DMS79 treated with DMSO at 0.1 percent for 48 hours (cell line): ENCODE measurements at places on chromosomes 1 and 21.
A peak's percentile ranks its signal among the peaks of the same experiment; 100 is the strongest.

DNA sequence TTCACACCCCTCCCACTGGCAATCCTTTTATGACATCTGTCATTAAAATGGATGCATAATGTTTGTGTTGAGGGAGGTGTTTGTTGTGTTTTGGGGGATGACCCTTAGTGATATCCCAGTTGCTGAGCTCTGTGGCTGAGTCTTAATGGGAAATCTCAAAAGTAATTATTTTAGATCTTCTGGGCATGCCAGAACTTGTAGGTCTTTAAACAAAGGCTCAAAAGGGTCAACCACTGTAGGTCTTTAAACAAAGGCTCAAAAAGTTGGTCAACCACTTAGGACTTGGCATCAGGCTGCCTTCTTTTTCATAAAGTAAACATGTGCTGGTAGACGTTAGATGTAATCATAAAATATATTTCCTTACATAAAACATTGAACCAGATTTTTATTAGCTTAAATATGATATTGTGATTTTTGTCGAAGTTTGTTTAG lies 78.0 kb downstream of the CDC14A start:
- DNase-seq: peak; percentile 85

DNA sequence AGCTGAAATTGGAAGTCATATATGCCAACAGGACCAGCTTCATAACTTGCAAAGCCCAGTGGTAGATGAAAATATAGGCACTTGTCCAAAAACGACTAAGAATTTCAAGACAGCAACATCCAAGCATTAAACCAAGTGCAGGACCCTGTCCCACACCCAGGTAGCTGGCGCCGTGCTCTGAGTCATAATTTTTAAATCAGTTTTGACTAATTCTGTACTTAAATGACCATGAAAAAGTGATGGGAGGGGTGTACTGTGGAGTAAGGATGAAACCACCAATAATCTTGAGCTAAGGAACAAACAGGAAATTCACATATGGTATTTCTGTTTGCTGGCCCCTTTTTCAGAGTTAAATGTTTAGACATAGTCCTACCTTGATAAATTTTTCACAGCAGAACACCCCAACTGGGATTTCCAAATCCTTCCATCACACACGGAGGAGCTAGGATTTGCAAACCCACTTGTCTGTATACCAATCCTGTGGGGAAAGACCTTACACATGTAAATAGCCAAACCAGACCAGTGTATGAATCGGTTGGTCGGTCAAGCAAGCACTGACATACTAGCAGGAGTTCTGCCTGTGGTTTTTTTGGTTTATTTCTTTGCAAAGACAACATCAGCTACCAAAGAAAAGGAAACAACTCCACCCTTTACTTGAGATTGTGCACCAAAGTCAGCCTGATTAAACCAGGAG lies 235.7 kb upstream of the RAB4A start:
- peak; percentile 52 for DNase-seq

- no peak for DNase-seq
Observed at GRCh38 chr1:206716870-206717673, 32.4 kb downstream of the MAPKAPK2 start.

GRCh38 chr1:1060281-1061000 lies 13.7 kb downstream of the RNF223 start:
- DNase-seq: peak; percentile 24

DNA sequence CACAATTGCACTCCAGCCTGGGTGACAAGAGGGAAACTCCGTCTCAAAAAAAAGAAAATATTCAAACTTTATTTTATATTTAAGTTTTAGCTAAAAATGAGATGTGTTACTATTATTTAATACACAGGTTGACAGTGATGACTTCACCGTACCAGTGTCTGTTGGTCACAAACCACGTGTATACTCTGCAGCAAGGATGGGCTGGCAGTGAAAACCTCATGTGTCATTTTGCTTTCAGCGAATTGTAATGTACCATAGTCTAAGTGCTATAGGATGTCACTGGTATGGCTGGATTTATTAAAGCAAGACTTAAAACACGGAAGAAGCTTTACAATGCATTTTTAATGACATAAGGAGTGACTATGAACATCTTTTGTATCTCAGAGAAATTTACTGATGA lies 28.1 kb upstream of the NHLH2 start:
- DNase-seq: no peak

DNA sequence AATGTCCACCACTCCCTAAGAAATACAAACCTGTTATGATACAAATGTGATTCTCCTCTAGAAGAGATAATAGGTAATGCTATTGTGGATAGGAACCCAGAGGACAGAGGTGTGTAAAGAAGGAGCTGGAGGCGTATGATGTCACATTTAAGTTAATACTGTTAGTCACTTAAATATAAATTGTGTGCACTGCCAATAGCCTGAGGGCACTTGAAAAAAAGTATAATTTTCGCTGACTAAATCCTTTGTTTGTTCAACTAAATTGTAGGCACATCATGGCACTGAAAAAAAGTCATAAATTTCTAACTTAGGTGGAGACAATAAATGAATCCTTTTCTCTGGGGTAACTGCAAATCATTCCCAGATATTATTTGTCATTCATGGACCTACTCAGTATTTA lies 4.4 kb downstream of the RCSD1 start:
- DNase-seq: no peak

DNA sequence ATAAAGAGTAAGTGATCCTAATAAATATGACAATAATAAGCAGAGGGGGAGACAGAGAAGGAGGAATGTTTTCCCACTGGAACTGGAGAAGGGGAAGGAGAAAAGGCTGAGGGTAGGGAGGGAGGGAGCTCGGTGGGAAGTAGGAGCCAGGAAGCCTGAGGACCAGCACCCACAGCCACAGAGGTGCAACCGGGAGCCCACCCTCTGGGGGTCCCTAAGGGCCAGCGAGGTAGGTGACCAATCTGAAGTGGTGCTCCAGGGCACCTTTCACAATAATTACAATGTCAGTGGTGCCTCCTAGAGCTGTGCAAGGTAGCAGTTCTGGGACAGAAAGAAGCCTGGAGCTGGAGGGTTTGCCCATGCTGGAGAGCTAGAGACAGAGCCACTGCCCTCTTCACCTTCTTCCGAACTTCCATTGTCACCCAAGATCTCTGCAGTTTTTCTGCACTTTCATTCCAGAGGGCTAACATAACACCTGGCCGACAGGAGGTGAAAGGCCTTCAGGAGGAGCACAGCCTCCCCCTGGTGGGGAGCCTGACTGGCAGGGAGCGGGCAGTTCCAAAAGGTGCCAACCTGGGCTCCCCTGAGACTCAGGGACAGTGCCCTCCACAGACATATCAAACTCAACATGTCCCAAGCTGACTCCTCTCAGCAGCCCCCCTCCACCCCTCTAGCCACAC lies 4.1 kb upstream of the AHCYL1 start:
- peak; percentile 22 for DNase-seq

DNA sequence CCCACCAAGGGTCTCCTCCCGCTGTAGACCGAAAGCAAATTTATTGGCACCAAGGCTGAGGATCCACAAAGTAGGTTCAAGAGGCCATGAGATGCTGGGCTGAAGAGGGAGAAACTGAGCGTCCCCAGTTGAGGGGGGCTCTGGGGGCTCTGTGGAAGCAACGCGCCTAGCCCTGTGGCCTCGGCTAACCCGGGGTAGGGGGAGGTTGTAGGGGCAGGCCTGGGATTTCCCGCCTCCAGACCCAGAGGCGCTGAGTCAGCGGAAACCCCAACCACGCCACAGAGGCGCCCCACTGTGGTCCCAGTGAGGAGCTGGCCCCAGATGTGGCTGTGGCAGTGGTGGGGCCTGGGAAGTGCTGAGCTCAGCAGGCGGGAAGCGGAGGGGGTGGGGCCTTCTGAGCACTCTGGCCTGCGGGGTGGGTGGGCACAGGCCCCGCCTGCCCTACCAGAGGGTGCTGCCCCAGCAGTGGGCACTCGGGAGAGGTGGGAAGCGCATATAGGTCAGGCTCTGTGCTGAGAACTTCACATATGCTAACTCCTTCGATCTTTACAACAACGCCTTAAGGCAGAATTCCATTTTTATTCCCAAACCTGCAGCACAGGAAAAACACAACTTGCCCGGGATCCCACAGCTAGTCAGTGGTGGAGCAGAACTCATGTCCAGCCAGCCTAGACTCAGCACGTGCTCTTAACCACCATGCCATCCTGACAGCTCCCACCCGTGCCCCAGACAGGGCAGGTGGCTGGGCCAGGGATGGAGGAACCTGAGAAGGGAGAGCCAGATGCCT lies 1.5 kb upstream of the COL16A1 start:
- DNase-seq: no peak

- no peak for DNase-seq
Observed at GRCh38 chr1:41587791-41588190, 103.3 kb upstream of the EDN2 start.

DNA sequence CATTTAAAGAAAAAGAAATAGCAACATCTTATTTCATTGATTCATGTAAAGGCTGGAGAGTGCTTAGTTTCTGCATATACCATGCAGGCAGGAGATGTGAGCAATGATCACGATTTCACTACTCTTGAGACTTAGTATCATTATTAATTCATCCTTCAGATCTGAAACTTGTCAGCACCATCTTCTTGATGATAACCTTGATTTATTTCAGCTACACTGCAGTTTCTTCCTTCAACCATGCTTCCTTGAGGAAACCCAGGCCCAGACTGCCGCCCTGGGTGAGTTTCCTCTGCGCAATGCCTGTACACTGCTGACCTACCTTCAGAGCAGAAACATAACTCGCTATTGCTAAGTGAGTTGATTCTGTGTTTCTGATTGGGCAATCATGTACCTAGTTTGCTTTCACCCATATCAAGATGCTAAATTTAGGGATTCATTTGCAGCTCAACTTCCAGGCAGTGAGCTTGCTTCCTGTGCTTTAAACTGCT lies 13.5 kb upstream of the BCL10 start:
- no peak for DNase-seq

DNA sequence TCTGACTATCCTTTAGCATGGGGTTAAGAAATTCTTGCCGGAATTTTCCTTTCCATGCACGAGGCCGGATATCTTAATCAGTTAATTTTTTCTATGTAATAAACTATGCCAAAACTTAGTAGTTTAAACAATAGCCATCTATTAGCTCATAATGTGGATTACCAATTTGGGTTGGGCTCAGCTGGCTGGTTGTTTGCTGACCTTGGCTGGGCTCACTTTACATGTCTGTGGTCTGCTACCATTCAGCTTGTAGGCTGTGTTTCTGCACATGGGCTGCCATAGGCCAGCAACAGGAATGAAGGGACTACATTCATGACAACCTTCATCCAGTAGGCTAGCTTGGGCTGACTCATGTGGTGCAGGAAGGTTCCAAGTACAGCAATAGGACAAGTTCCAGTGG lies 56.0 kb upstream of the NTPCR start:
- no peak for DNase-seq

DNA sequence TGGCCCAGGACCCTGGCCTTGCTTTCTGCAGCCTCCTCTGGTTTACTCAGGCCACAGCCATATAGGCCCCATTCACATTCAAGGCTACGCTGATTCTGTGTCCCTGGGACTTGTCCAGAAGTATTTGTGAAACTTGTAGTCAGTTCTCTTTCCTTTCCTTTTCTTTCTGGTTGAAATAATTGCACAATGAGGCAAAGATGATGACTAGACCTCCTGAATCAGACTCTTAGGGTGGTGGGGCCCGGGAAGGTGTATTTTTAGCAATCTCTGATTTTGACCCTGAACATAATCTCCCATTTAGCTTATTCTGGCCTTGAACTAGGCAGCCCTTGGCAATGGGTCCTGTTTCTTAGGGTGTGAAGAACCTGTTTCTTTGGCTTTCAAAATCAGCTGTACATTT lies 39.9 kb downstream of the STUM start:
- no peak for DNase-seq
